ENCODE measurements at places on chromosomes 16 and 17. TPM values are rescaled to one million over a fixed set of nuclear protein-coding genes. Genes with fewer than 3 reads are reported as not detected.
A peak's percentile ranks its signal among the peaks of the same experiment; 100 is the strongest.

DHRS7C gene
- total RNA-seq: not detected

RAB34 gene
- 172 TPM for total RNA-seq

TBX6 gene
- 0.75 TPM for total RNA-seq

KRT9 gene
- total RNA-seq: not detected

- no peak for DNase-seq
- no peak overlapping the region for H3K4me3 ChIP-seq
- no peaks in the 10 kb centered on the region for H3K4me1 ChIP-seq
- no peaks in the 10 kb centered on the region for H3K27me3 ChIP-seq
Observed at GRCh38 chr17:37789021-37789565, 44.2 kb upstream of the HNF1B start.

- H3K4me1 ChIP-seq: peaks cover 60% of the 10 kb centered on the region
- H3K36me3 ChIP-seq: no peaks in the 10 kb centered on the region
- H3K27me3 ChIP-seq: no peaks in the 10 kb centered on the region
- no peak for DNase-seq
- H3K4me3 ChIP-seq: no peak overlapping the region
- peak overlapping the region; percentile 94 for H3K27ac ChIP-seq
Observed at GRCh38 chr17:59427996-59428395, 96.5 kb downstream of the YPEL2 start.

- H3K27ac ChIP-seq: peak overlapping the region; percentile 40
- no peaks in the 10 kb centered on the region for H3K4me1 ChIP-seq
- peaks cover 26% of the 10 kb centered on the region for H3K36me3 ChIP-seq
- no peak overlapping the region for H3K4me3 ChIP-seq
Observed at GRCh38 chr17:45277992-45278391, 16.1 kb upstream of the SPATA32 start.

GRCh38 chr17:27264068-27264812 is 29.7 kb upstream of the WSB1 start:
- H3K27ac ChIP-seq: peak overlapping the region; percentile 68
- H3K4me1 ChIP-seq: no peaks in the 10 kb centered on the region
- H3K27me3 ChIP-seq: no peaks in the 10 kb centered on the region
- H3K4me3 ChIP-seq: no peak overlapping the region

DNA sequence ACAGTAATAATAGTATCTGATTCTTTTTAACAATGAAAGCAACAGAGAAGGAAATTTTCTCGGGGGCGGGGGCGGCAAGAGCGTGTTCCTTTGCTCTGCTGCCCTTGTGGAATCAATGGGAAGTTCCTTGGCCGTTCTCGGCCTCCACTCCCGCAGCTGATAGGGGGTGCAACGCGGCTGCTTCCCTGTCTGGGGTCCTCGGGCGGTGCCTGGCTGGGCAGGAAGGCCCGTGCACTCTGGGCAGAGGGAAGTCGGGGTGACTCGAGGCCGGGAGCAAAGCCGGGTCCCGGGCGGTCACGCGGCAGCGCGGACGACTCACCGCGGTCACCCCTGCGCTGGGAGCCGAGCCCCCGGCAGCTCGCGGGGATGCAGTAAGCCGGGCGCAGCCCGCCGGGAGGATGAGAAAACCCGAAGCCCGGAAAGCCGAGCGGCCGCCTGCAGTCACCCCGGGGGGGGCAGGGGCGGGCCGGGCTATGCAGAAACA is 2.5 kb downstream of the TUBB3 start:
- H3K27me3 ChIP-seq: peaks cover 7% of the 10 kb centered on the region
- no peaks in the 10 kb centered on the region for H3K36me3 ChIP-seq
- peaks cover 35% of the 10 kb centered on the region for H3K4me1 ChIP-seq
- no peak for DNase-seq

- no peak for DNase-seq
- H3K4me1 ChIP-seq: no peaks in the 10 kb centered on the region
- no peaks in the 10 kb centered on the region for H3K27me3 ChIP-seq
- H3K27ac ChIP-seq: no peak overlapping the region
Observed at GRCh38 chr17:39079836-39080235, 71.6 kb downstream of the PLXDC1 start.

GRCh38 chr17:81468770-81469121 is 43.9 kb downstream of the ACTG1 start:
- no peaks in the 10 kb centered on the region for H3K4me1 ChIP-seq
- H3K27me3 ChIP-seq: no peaks in the 10 kb centered on the region
- DNase-seq: no peak
- H3K4me3 ChIP-seq: no peak overlapping the region
